ENCODE measurements at places on chromosomes 4 and X.

DNA sequence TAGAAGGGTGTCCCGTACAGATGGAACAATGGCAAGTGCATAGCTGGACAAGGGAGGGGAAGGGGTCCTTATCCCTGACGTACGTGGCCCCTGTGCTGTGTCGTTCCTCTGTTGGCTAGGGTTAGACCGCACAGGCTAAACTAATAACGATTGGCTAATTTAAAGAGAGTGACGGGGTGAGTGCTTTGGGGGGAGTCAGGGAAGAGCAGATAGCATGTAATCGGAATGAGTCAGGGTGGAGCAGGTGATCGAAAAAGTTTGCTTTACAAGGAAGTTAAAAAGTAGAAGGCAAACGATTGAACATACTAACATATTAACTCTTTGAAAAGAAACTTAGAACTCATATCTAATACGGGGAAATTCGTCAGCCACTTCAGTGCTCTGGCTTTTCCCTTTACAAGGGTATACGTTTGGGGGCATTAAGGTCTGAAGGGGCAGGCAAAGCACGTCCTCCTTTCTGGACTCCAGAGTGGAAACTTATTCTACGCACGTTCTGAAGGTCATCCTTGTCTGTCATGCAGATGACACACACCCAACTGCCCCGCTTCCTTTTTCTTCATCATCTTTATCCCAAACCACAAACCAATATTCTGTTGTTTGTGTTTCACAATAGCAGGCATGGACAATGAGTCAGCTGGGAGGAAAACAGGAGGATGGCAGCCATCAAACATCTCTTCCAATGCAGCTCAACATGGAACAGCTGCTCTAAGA lies 10.2 kb upstream of the CRLF2 start:
- H3K4me3 ChIP-seq = no peak overlapping the region
- no peak overlapping the region for H3K27ac ChIP-seq
- H3K36me3 ChIP-seq = no peaks in the 10 kb centered on the region
- H3K27me3 ChIP-seq = no peaks in the 10 kb centered on the region

- DNase-seq = no peak
- no peaks in the 10 kb centered on the region for H3K27me3 ChIP-seq
- H3K4me3 ChIP-seq = no peak overlapping the region
- H3K27ac ChIP-seq = no peak overlapping the region
- no peaks in the 10 kb centered on the region for H3K4me1 ChIP-seq
- no peaks in the 10 kb centered on the region for H3K36me3 ChIP-seq
These were observed 2.5 kb upstream of the GABRA2 start for GRCh38 chr4:46392421-46392820.

- no peaks in the 10 kb centered on the region for H3K36me3 ChIP-seq
- no peaks in the 10 kb centered on the region for H3K27me3 ChIP-seq
- H3K4me1 ChIP-seq = no peaks in the 10 kb centered on the region
- H3K4me3 ChIP-seq = no peak overlapping the region
These were observed 5.2 kb downstream of the PCDH19 start for GRCh38 chrX:100404851-100405250.

GRCh38 chr4:113783701-113784100 lies 22.2 kb upstream of the CAMK2D start:
- no peak overlapping the region for H3K4me3 ChIP-seq
- H3K27ac ChIP-seq = no peak overlapping the region
- no peak for DNase-seq
- H3K27me3 ChIP-seq = no peaks in the 10 kb centered on the region
- no peaks in the 10 kb centered on the region for H3K4me1 ChIP-seq
